ENCODE measurements at places on chromosomes 3 and 15.

GRCh38 chr15:76342058-76342381, 5.4 kb downstream of the ISL2 start:
- no peak for DNase-seq

DNA sequence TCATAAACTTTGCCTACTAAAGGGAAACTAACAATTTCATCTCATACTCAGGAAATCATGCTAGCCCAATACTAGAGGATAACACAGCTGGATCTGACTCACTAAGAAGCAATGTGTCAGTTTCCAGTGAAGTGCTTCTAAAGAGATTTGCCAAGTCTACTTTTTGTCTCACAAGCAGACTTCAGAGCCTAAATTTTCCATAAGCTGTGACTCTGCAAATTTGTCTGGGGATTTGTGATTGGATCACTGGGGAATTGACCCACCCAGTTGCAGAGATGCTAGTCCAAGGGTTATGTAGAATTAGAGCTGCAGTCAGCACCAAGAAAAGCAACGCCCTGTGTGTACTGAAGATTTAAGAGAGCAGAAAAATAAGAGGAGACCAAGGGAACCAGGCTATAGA, 647.1 kb downstream of the NTRK3 start:
- no peak for DNase-seq

DNA sequence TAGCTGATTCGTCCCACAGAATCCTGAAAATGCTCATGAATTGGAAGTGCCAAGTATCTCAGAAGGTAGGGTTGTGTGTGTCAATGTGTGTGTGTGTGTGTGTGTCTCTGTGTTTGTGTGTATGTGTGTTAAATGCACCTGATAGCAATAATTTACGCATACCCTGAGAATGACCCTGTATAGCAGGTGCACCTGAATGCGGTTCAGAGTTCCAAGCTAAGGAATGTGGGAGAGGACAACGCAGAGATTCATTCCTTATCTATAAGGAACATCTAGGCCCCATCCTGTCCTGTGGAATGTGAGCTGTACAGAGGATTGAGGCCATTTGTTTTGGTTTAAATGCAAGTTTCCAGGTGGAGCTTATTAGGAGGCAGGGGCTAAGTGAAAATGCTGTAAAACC, 49.1 kb upstream of the NEDD4 start:
- DNase-seq = no peak

DNA sequence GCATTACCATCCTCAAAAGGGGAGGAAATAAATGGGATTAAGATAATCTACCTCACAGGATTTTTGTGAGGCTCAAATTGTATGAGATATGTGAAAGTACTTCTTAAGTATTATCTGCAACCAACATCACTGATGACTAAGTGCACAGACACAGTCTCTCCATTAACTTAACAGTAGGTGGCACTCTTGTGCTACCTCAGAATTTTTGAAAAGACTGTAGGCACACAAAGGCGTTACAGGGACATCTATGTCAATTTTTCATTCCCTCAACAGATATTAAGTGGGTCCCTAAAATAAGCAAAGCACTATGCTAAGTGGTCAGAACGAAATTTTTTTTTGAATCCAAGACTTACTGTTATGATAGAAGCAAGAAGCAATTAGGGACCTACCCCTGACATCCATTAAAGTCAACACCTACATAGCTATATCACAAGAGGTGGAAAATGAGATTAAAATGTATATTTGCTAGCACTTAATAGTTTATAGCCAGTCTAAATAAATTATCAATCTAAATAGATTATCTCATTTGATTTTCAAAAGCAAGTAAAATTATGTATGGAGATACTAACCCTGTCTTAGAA, 52.9 kb downstream of the RYK start:
- DNase-seq = no peak

- DNase-seq = no peak
Observed at GRCh38 chr3:14120111-14120920, 4.4 kb downstream of the CHCHD4 start.

All from CD4-positive, alpha-beta T cell treated with Interferon alpha-2 for 1 hour (primary cell).